Activated CD4-positive, alpha-beta T cell treated with anti-CD3 and anti-CD28 coated beads for 24 hours (primary cell): ENCODE measurements at places on chromosomes 16 and 17.

GRCh38 chr16:20774703-20775362 is 11.0 kb downstream of the ACSM3 start:
- DNase-seq = peak; percentile 18

GRCh38 chr16:80627108-80627507 is 86.3 kb downstream of the DYNLRB2 start:
- no peak for DNase-seq

DNA sequence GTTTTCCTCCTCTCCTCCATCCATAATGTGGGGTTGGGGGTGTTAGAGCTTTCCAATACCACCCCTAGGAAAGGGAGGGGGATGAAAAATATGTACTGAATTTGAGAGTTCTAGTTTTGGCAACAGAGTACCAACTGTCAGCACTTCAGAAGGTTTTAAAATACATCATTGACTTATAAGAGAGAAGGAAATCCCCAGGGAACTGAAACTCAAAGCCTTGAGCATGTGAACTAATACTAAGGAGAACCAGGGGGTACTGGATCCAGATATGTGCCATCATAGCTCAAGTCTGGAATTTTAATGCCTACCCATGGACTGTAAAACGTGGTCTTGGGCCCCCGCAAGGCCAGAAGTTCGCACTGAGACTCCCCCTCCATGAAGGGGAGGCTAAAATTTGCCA is 15.8 kb downstream of the CACNG5 start:
- DNase-seq = no peak

DNA sequence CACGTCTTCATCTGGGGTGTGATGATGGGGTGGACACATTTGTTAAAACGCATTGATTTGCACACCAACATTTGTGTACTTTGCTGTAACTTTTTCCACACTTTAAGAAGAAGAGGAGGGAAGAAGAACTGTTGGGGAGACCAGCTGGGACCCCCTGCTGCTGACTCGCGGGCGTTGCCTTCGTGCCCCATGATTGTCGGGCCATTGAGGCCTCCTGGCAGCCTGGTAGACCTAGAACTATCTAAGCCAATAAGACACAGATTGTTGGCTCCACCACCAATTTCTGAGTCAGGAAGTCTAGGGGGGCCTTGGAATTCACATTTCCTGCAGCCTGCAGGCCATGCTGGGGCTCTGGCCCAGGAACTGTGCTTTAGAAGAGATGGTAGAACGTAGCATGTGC is 105.5 kb downstream of the TNFRSF13B start:
- DNase-seq = no peak

DNA sequence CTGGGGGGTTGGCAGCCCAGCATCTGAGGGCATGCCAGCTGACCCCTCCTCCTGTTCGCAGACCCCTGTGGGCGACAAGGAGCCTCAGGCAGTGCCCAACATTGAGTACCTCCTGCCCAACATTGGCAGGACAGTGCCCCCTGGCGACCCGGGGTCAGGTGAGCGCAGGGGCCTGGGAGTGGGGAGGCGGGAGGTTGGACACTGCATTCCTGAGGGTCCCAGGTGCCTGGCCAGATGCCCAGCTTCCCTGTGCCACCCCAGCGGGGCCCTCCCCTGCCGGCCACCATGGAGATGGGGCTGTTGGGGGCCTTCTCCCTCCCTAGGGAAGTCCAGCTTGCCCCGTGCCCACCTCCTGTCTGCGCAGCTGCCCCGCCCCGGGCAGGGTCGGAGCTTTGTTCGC is 70.1 kb downstream of the ARHGAP23 start:
- no peak for DNase-seq

- DNase-seq = no peak
These were observed 63.3 kb upstream of the KCNJ16 start for GRCh38 chr17:70011750-70012149.

DNA sequence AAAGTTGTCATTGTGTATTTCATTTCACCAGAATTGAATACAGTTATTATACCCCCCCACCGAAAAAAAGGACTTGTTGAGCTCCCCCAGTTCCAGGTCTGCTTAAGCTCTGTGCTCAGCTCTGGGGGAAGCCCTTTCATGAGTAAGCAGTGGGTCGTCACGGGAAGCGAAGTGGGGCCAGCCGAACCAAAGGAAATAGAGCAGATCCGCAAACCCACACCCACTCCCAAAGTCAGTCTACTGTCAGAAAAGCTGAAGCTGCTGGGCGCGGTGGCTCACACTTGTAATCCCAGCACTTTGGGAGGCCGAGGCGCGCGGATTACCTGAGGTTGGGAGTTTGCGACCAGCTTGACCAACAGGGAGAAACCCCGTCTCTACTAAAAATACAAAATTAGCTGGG is 50.1 kb downstream of the PECAM1 start:
- DNase-seq = no peak

DNA sequence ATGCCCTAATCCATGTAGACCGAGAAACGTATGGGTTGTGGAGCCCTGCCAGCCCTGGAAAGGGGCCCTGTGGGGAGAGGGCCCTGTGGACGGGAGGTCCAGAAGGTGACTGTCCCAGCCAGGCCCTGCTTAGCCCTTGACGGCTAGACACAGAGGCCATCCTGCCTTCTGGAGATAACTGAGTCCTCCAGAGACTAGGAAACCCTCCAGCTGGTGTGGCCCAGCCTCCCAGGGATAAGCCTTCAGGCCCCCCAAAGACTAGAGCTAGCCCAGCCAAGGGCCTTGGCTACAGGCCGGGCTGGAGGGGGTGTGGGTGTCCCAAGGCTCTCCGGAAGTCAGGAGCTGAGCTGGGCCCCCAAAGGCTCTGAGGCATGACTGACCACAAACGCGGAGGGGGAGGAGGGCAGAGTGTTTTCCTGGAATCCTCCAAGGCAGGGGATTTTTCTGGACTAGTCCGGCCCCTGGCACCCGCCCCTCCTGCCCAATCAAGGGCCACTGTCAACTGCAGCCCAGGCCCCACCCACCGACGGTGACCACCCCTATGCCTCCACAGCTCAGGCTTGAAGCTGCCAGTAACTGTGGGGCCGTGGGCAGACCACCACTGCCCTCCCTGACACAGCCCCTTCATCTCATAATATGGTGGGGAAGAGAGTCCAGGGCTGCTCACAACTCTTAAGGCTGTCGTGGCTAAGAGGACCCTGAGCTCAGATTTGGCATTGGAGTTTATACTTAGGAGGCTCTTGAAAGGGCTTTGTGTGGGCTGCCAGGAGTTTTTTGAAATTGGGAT is 885 bp upstream of the VASN start:
- DNase-seq = no peak

DNA sequence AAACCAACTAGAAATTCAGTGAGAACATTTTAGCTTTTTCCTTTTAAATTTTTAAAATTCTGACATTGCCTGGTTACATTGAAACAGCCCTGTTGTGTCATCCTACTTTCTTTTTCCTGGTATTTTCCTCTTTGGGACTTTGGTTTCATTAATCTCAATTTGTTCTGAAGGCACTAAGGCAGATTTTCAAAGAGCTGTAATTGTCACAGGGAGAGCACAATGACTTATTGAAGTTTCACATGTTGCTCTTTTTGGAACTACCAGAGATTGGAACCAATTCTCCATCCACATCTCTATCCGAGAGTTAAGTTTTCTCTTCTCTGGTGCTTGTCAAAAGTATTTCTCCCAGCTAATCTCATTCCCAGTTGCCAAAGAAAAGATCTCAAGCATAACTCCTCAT is 144.7 kb upstream of the TBX2 start:
- DNase-seq = no peak

- DNase-seq = no peak
These were observed 23.6 kb downstream of the SPPL2C start for GRCh38 chr17:45868276-45868675.

- DNase-seq = peak; percentile 82
These were observed at the start of gene CYB5D1 for GRCh38 chr17:7857713-7858521. CYB5D1 (plus strand) TSS chr17:7858003; CDS start chr17:7858135, 132 bp downstream.

- DNase-seq = no peak
These were observed 29.4 kb downstream of the GINS2 start for GRCh38 chr16:85659336-85659735.

DNA sequence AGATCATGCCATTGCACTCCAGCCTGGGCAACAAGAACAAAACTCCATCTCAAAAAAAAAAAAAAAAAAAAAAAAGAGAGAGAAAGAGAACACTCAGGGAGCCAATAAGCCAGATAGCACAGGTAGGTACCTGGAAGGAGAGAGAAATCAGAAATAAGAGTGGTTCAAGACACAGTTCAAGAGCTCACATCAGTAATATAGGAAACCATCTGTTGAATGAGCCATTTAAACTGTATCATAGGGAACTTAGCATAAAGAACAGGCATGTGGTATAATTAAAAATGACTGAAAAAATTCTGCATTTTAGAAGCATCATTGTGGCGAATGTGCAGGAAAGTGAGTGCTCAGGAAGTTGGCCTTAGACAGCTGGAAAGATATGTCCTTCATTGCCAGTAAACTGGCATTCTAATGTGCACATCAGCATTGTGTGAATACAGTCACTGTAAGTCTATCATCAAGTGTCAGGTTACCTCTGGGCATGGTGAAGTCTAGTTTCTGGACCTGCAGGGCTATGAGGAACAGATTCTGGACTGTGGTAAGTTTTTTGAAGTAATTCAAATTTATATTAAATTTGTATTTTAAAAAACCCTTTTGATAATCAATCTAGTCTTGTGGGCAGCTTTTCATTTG is 20.4 kb downstream of the KRT12 start:
- DNase-seq = no peak

DNA sequence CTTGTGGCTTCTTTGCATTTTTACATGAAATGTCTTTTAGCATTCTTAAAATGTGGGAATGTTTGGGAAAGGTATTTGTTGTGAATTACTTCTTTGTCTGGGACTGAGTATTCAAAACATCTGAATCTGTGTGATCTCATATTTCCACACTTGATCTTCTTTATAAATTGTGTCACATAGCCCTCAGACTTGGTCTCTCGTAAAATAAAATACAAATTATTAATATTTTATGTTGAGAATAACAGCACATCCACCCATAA is 81.9 kb downstream of the TUBD1 start:
- no peak for DNase-seq

DNA sequence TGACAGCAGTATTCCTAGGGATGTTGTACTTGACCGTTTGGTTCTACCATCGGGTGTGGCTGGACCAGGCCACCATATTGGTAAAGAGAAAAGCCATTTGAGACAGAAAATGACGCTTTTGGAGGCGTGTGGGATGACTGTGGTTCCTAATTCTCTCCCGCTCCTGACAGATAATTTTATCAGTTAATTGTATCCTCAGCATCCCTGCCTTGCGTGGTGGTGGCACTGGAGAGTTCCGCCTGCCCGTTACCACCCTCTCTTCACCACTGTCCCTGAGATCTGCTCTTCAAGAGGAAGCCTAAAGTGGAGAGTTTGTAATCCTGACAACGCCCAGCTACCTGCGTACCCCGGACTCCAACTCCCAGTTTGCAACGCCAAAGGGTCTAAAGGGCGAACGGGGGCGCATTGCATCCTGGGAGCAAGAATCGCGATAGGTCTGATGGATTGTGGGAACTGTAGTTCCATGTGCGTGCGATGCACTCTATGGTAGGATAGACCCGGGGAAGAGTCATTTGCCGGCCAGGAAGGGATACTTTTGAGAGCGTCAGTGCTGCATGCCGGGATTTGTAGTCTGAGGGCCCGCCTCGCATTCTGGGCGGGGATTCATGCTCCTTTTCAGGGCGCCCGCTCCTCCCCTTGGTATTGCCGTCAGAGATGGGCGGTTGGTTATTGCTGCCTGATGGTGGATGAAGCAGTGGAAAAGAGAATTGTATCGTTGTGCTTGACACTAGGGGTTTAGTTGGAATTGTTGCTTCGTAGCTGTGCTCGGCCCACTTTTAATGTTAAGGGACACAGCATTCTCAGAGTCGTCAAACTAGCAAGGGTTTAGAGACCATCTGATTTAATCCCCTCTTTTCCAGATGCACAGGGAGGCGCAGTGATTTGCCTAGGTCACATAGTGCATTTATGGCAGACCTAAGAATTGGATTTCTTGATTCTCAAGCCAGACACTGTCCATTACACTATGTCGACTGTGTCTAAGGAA is 965 bp upstream of the PHF12 start:
- DNase-seq = peak; percentile 86

GRCh38 chr17:8359769-8360168 is 16.7 kb downstream of the KRABD2 start:
- no peak for DNase-seq

DNA sequence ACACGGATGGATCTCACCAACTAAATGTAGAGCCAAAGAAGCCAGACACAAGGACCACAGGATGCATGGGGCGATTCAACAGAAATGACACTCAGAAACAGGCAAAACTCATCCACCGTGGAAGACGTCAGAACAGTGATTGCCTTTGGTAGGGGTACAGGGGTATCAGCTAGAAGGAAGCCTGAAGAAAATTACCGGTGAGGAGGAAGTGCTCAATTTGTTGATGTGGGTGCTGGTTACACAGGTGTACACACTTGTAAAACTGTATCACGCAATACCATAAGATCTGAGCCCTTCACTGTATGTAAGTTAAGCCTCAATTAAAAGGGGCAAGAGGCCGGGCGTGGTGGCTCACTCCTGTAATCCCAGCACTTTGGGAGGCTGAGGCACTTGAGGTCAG is 226.1 kb downstream of the C16orf78 start:
- no peak for DNase-seq

- DNase-seq = no peak
These were observed 2.8 kb upstream of the MMP15 start for GRCh38 chr16:58022601-58023371.

DNA sequence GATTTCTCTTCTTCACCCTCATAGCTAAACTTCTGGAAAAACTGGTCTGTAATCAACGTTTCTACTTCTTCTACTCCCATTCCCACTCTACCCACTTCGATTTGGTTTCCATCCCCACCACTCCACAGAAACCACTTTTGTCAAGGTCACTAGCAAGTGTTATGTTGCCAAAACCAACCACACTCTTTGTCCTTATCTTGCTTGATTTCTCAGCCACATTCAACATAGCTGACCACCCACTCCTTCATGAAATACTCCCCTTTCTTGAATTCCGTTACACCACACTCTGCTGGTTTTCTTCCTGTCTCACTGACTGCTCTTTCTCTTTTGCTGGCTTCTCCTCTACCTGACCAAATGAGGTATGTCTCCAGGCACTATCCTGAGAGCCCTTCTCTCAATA is 11.9 kb downstream of the IKZF3 start:
- DNase-seq = no peak

DNA sequence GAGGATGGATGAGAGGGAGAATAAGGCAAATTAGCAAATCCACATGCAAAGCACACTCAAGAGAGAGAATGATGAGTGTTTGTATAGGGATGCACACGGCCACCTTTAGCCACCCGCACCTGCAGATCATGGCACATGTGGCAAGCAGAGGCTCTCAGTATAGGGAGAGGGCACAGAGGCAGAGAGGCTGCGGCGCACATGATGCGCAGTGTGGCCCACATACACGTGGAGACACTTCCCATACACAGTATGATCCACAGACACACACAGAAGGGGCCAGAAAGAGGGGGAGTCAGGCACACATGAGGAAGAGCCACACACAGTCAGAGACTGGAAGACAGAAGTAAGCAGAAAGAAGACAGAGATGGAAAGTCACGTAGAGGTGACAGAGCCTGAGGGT is 6.5 kb upstream of the CHD3 start:
- DNase-seq = no peak

- DNase-seq = no peak
These were observed 21.6 kb downstream of the NDE1 start for GRCh38 chr16:15671530-15672117.
